ENCODE measurements at places on chromosomes 7 and 10.
A peak's percentile ranks its signal among the peaks of the same experiment; 100 is the strongest.

DNA sequence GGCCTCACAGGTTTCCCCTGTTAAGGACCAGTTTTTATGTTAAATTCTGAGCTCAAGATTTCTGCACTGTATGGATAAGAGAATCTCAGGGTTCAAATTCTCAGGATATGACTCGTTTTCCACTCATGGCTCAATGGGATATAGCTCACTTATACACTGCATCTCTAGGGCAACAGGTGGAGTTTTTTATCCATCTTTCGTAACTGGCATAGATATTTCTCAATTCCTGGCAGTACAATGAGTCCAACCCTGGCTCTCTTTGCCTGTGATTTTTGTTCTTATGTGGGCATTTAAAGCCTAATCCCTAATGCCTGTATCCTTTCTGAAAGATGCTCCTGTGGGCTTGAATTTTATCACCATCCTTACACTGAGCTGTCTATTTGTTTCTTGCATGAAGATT, 7.6 kb downstream of the CCDC172 start:
- no peak for DNase-seq

DNA sequence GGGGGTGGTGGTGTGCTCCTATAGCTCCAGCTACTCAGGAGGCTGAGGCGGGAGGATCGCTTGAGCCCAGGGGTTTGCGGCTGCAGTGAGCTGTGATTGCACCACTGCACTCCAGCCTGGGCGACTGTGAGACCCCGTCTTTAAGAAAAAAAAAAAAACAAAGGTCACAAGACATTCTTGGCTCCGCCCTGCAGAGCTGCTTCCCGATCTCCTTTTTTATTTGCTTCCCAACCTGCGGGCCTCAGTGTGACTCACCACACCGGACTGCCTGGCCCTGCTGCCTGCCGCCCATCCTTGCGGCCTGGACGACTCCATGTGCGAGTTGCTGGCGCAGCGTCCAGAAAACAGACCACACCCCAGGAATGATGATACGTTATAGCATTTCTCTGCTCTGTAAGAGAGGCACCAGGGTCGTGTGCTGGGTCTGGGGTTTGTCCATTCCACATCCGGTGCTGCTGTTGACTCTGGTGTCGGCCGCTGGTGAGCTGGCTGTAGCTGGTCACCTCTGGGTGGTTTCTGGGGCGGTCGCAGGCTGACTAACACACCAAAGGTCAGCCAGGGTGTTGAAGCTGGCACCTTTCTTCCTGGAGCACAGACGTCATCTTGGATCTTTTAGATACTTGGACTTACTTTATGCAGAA, 123.6 kb downstream of the TCF7L2 start:
- no peak for DNase-seq

GRCh38 chr7:18855796-18856195, 261.6 kb downstream of the TWIST1 start:
- no peak for DNase-seq

GRCh38 chr10:123607386-123607785, 58.8 kb upstream of the GPR26 start:
- no peak for DNase-seq

DNA sequence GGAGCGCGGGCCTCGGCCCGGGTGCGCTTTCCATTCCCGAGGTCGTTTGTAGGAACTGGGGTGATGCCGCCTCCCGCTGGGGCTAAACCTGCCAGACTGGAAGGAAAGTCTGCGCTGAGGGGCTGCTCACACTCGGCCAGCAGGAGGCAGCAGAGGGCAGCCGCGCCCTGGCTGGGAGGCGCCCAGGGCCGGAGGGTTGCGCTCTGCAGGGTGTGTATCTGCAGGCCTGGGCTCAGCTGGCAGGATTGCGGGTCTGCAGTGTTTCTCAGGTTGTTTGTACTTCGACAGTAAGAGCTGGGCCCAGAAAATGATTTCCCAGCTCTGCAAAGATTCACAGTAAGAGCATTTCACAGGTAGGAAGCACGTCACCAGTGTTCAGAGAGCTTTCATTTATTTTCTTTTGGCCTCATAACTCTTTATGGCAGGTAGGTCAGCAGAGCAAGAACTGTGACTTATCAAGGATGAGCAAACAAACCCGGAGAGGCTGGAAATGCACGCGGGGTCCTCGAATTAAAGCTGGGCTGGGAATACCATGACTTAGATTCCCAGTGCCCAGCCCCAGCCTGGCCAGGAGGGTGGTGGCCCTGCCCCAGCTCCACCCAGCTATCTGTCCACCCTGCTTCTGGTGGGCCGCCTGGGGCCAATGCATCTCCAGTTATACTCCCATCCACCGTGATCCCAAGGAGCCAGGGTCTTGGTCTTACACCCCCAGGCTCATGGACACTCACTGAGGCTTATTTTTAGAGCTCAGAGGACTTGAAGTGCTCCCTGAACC, 15.2 kb upstream of the PPP2R2D start:
- peak; percentile 86 for DNase-seq

- no peak for DNase-seq
These were observed 1193.9 kb downstream of the DNAJB9 start for GRCh38 chr7:109763611-109764010.

- no peak for DNase-seq
These were observed 131.0 kb upstream of the AOAH start for GRCh38 chr7:36855330-36855729.

GRCh38 chr10:73577788-73578187, 13.4 kb downstream of the USP54 start:
- DNase-seq: no peak

DNA sequence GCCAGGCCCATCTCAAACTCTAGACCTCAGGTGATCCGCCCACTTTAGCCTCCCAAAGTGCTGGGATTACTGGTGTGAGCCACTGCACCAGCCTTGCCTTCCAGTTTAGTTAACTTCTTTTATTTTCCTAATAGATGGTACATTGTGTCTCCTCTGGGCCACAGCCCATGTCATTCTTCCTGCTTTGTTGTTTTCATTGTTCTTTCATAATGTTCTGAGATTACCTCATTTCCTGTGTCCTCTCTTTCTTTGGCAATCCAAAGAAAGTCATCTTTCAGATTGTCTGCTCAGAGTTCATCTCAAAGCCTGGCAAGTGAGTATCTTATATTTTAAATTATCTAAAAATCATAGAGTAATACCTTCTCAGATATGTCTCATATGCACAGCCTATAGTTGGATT, at the start of gene OLAH:
Gene OLAH (plus strand): TSS at position 270 of the 400 bp plus-strand sequence. CDS start 3,346 bp downstream, outside the sequence.
- no peak for DNase-seq

- no peak for DNase-seq
These were observed 539 bp upstream of the MKLN1 start for GRCh38 chr7:131327049-131327625.

DNA sequence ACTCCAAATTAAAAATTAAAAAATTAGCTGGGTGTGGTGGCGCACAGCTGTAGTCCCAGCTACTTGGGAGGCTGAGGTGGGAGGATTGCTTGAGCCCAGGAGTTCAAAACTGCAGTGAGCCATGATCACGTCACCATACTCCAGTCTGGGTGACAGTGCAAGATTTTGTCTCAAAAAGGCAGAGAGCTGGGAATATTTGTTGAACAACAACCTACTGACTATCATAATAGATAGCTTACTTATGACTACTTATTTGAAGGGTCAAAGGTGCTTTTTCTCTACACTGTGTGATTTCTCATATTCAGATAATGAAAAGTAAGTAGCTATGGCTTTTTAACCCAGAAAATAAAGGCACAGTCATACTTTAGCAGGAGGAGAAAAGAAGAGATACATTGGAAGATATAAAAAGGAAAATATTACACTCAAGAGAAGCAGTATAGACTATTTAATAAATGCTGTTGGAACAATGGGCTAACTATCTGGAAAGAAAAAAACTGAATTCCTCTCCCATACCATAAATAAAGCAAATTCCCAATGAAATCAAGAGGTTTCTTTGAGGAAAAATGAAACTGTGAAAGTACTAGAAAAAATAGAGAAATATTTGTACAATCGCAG, 6.7 kb downstream of the GSDME start:
- DNase-seq: no peak

- DNase-seq: no peak
These were observed 340.6 kb upstream of the NRP1 start for GRCh38 chr10:33674986-33675599.

GRCh38 chr10:71349406-71349805, 30.3 kb downstream of the SLC29A3 start:
- no peak for DNase-seq

DNA sequence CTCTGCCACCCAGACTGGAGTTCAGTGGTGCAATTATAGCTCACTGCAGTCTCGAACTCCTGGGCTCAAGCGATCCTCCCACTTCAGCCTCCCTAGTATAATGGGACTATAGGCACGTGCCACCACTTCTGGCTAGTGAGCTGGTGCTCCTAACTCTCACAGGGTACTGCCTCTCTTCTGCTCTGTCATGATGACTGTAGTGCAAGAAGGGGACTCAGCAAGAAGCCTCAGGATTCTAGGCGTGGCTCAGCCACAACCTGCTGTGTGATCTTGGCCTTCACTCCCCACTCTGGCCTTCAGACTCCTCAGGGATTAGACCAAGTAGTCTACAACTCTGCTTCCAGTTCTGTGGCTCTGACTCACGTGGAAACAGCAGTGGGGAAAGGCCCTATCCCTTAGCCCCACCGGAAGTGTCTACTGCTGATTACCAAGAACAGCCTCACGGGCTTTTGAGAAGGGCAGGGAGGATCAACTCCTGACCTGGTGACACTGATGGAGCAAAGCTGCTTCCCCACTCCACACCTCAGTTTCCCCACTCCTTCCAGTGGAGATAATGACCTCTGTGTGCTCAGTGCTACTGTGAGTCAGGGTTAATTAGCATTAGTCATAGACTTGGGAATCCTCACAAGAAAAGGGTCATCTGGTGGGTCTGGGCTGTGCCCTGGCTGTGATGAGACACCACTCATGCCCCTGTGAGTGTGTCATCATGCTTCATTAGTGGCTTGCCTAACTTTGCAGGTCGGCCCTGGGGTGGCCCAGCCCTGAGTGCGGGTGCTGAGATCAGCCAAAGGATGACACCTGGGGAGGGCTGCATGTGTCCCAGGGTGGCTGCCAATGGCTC, 41.1 kb downstream of the ZC3HC1 start:
- no peak for DNase-seq

DNA sequence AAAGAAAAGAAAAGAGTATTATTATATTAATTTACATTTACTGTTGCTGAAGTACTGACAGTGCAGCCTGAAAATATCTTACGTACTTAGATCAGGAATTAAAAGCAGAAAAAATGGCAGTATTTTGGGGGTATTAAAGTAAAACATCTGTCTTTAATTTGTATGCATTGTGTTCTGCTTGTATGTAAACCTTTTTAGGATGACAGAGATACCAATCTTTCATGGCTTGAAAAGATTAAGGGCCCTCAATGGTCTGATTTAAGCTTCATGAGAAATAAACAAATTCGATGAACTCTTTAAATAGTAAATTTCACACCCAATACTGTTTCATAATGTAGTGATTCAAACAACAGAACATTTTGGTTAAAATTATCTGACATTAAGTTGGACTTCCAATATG, 116.3 kb downstream of the MLLT10 start:
- DNase-seq: no peak

- DNase-seq: no peak
These were observed 304.1 kb downstream of the PAXIP1 start for GRCh38 chr7:154698726-154699291.

DNA sequence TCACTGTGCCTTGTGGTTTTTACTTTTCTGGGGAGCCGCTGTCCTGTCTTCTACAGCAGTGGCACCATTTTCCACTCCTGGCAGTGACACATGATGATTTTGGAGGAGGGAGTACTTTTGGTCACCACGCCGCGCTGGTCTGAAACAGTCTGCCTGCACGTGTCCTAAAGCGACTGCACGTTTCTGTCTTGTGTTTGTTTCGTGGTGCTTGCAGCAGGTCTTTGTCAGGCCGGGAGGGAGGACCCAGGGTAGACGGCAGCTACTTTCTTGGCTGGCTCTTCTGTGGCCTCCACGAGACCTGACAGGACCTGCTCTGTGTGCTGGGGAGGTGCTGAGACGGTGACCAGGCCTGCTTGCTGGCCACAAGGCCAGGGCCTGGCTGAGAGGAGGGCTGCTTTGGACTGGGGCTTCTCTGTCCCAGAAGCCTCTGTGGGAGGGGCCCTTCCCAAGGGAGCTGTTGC, 82.0 kb downstream of the GLRX3 start:
- no peak for DNase-seq

GRCh38 chr10:35387768-35388167, 51.5 kb downstream of the CCNY start:
- DNase-seq: no peak

DNA sequence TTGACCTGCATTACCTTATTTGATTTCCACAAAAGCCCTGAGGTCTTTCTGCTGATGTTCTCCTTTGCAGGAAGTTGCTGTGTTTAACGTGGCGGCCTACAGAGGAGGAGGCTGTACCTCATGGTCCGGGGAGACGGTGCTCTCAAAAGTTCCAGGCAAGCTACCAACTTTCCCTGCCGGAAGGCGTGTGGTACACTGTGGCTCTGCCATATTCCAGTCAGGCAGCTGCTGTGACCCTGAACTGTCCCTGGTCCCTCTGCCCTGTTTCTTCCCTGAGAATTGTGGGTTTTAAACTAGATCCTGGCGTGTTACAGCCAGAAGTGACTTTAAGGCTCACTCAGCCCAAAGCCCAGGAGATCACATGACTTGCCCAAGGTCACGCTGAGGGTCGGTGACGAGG, 139.2 kb downstream of the TEX36 start:
- DNase-seq: no peak

GRCh38 chr10:102633848-102634247, 10.4 kb upstream of the TRIM8 start:
- DNase-seq: no peak

DNA sequence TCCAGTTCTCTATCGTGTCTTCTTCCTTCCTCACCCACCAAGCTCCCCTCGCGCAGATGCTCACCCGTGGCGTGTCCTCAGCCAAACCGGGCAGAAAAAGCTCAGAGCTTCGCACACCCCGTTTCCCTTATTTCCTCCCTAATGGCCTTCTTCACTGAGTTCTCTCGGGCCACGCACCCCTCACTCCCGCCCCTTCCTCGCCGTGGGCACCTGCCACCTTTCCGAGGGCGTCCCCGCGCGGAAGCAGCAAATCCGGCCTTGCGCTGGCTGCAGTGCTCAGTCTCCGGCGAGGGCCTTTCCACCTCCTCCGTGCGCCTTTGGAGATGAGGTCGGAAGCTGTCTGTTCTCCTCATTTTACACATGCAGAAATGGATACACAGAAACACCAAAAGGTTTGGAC, 12.4 kb upstream of the CALML3 start:
- no peak for DNase-seq

DNA sequence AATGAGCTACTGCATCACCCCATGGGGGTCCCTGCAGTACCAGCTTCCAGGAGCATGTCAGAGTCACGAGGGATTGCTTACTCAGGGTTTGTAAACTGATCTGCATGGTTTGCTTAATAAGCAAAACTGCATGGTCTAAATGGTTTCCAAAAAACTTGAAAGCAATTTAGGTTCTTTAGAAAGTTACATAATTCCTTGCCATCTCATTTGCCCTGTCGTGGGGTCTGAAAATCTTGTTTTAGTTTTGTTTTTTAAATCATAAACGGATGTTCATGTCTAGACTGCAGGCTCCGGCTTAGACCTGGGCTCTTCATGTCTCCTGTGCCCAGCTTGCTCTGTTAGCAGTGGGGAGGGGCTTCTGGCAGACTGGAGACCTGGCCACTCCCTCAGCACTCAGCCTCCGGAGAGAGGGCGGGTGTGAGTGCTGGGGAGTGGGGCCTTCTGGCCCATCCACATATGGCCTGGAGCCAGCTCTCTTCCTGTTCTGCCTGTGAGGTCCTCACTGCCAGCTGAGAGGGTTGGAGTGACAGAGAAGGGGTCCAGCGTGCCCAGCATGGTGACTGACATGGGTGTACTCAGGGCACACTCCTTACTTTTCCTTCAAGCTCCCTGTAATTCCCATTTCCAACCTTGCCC, 17.5 kb downstream of the PRF1 start:
- no peak for DNase-seq

All from stimulated activated CD4-positive, alpha-beta T cell treated with anti-CD3 and anti-CD28 coated beads, Interleukin-1b, Interleukin-23, amount 100 ng/mL, for 4 hours (primary cell).